ENCODE measurements at places on chromosomes 7 and 10.

DNA sequence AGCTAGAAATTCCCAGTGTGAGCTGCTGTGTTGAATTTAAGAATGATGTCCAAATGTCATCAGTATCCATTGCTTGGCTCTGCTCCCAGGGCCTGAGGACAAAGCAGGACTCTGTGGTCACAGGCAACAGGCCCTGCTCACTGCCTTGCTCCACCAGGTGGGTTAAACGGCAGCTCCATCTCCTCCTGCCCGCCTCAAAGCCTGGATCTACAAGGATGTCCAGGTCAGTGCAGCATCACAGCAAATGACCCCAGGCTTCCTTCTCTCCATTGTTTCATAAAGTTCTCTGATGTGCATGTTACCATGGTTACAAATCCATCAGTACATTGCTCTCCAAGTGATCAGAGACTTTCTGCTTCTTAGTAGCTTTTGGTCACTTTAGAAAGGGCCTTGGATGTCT is 322.0 kb upstream of the ZNF32 start:
- DNase-seq: no peak

GRCh38 chr10:112580267-112580666 is 133.3 kb downstream of the VTI1A start:
- DNase-seq: no peak

GRCh38 chr7:150800581-150801241 is at the start of gene TMEM176A:
Gene TMEM176A (plus strand): TSS chr7:150800769. CDS start chr7:150801551, 782 bp downstream.
- DNase-seq: no peak

GRCh38 chr10:67119651-67120050 is 193.8 kb downstream of the LRRTM3 start:
- no peak for DNase-seq

DNA sequence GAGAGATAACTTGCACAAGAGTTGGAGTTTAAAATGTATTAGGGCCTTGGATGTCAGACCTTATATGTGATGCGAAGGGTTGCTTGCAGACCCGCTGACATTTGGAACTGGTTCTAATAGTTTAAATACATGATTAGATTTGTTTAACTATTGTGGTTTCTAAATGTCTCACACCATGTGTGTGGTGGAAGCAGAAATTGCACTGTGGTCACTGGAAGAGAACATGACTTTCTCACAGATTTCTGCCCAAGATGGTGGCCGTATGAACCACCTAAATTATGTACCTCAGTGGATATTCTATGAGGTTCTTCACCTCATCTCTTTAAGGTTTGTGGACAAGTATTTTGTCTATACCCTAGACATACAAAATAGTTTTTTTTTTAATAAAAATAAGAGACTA is 8.2 kb upstream of the C1QL3 start:
- no peak for DNase-seq

GRCh38 chr7:90540406-90540805 is 55.7 kb upstream of the CDK14 start:
- DNase-seq: no peak

- no peak for DNase-seq
These were observed 25.9 kb downstream of the ELFN1 start for GRCh38 chr7:1695800-1696454.

DNA sequence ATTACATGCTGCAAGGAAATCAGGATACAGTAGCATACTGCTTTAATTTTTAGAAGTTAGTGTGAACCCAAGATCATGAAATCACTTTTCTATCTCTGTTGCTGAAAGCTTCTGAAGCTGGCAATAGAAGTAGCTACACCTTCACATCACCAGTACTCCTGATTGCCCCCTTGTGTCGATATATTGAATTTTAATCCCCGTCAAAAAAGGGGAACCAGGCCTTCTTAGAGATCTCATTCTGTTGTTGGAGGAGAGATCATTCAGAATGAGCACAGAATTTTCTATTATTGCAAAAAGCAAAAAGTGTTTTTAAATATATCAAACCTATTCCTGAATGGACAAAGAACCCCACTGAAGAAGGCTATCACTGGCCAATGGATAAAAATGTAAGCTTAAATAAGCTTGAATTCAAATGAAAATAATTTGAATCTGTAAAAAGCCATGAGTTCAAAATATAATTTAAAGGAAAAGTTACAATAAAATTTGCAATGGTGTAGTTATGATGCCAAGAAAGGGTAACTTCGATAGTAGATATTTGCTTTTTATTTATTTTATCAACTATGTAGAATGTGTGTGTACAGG is 39.7 kb upstream of the TEX47 start:
- no peak for DNase-seq
